ENCODE measurements at places on chromosomes 2 and 18.

- DNase-seq, result no peak
Measured at GRCh38 chr2:20165677-20166509, 59.0 kb downstream of the SDC1 start.

DNA sequence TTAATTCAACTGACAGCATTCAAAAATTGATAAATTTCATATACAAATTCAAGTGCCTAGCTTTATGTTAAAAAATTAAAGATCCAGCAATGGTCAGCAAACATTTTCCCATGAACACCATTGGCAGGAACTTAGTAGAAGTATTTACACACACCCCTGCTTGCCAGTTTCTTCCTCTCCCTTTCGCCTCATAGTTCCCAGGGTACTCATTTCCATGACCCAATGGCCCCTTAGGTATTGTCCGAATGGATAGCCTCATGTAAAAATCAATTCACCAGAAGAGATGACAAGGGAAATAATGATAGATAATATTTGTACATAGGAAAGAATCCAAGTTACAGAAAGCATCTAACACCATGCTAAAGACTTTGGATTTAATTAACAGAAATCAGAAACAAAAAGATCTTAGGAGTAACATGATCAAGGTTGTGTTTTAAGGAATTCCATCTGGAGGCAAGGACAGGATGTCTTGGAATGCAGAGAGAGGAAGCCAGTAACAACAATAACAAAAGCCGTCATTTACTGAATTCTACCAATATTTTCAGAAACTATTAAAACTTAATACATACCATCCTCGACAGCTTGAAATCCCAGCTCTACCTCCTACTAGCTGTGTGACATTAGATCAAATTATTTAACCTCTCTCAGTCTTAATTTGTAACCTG lies 423.0 kb downstream of the IRS1 start:
- no peak for DNase-seq

DNA sequence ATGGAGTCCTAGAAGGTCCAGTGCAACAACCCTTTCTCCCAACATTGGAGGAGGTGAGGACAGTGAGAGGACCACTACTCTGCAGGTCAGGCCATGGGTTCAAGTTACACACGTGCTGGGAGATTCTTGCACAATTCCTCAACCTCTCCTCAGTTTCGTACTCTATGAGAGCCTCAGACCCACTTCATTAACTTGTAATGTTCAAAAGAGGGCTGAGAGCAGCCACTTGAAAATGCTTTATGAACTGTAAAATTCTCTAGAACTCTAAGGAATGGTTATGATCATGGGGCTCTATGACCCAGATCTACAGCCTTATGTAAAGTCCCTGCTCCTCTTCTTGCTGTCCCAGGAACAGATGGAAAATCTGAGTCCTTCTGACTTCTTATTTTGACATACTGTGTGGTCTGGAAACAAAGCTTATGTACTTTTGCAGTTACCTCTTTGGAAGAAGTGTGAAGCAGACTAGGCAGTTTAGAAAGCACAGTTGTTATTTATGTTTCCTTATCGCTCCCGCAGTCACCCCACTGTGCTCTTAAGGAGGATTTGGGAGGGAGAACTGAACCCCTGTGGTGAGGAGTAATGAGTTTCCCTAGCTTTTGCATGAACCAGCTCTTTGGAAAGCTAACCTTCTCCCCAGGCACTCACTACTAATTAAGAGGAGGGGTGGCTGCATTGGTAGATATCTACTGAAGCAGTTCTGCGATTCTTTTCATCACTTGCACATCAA lies 296.6 kb downstream of the LRRTM1 start:
- DNase-seq, result no peak

DNA sequence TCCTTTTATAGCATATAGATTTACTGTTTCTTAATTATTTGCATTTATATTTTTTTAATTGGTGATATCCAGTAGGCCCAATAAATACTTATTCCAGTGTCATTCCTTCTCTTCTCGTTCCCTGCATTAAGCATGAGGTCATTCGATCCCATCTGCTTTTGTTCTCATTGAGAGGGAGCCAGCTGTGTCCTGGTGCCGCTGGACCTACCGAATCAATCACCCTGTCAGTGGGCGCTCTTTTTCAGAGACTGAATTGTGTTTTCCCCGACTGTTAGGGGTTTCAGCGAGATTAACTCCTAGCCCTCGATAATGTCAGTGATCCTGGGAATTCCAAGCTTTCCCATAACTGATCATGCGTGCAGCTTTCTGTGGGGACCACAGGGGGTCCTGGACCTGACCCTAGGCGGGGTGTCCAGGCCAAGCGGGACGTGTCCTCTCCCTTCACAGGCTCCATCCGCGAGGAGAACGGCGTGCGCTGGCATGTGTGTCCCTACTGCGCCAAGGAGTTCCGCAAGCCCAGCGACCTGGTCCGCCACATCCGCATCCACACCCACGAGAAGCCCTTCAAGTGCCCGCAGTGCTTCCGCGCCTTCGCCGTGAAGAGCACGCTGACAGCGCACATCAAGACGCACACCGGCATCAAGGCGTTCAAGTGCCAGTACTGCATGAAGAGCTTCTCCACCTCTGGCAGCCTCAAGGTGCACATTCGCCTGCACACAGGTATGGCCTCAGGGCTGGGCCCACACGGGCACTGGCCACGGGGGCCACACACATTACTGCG lies 72.4 kb downstream of the ZNF236 start:
- no peak for DNase-seq

DNA sequence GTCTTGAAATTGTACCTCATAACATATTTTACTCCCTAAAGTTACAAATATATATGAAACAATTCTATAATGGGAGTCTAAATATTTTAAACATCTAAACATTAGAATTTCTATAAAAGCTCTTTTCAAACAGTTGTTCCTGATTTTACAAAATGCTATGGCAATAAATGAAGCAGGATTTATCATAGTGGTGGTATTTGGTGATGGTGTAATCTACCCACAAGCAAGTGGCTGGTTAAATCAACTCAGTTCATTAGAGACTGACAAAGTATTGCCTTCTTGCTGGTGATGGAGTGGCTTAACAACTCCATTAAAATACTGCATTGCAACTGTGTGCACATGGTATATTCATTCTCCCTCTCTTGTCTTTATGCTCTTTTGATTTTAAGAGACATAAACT lies 138.9 kb downstream of the PMAIP1 start:
- no peak for DNase-seq

GRCh38 chr2:17086990-17087389 lies 421.4 kb upstream of the CYRIA start:
- no peak for DNase-seq

Measured in stimulated activated CD4-positive, alpha-beta T cell treated with anti-CD3 and anti-CD28 coated beads, Interleukin-4, amount 100 ng/mL, for 24 hours (primary cell).